Foreskin keratinocyte (primary cell): ENCODE measurements at places on chromosomes 16 and 17.

GRCh38 chr16:82783933-82784572 is 157.3 kb downstream of the CDH13 start:
- DNase-seq, result no peak

DNA sequence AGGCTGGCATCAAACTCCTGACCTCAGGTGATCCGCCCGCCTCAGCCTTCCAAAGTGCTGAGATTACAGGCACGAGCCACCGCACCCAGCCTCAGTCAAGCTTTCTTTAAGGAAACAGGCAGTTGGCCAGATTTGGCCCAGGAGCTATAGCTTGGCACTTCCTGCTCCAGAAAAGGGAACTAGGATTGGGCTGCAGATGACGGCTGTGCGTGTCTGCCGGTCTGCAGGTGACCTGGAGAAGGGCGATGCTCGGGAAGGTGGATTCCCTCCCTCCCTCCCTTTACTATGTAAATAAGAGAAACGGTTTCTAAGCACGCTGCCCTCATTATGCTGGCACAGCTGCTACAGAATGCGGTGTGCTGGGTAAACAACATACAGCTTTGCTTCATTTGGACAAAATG is 215.9 kb downstream of the RPTOR start:
- DNase-seq, result peak; percentile 45

GRCh38 chr17:42287305-42287976 is 857 bp upstream of the STAT5A start:
- DNase-seq, result no peak

DNA sequence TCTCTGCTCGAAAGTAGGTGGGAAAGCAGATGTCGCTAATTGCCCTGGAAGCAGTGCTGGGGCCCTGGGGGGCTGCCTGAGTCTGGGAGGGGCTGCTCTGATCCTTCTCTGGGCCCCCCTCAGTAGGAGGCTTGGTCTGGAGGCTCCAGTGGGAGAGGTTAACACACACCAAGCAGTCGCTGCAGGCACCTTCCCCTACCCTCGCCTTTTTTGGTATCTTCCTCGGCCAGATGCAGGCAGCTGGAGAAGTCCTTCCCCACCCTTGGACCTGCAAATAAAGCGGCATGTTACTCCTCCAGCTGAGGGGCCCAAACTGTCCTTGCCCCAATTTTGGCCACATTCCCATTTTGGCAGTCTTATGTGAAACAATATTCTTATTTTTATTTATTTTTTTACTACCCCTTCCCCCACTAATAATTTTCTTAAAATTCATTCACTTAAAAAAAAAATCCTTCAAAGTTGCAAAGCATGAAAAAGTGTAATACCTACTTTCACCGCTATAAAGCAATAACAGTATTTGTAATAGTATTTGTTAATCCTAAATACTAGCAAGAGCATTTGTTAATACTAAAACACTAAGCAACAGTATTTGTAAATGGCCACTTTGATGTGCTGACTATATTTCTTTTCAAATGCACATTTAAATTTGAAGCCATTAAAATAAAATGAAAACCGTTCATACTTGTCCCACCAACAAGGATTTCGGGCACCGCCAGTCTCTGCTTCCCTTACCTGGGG is 15.0 kb downstream of the C16orf46 start:
- DNase-seq, result no peak

DNA sequence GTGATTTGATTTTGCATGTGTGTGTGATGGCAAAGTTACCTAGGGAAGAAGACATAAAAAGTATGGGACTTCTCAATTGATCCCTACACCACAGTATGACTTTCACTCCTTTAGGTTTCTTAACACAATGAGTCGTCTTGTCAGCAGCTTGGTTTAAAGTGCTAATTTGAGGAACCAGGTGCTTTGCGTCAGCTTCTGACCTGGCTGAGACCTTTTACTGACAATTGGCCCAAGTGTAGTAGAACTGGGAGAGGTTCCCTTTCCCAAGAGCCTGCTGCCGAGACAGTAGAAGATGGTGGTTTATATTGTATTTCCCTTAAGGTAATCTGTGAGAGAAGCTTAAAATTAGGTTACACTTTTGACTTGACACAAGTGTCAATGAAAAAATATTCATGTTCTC is 54.9 kb downstream of the LDHD start:
- DNase-seq, result no peak

DNA sequence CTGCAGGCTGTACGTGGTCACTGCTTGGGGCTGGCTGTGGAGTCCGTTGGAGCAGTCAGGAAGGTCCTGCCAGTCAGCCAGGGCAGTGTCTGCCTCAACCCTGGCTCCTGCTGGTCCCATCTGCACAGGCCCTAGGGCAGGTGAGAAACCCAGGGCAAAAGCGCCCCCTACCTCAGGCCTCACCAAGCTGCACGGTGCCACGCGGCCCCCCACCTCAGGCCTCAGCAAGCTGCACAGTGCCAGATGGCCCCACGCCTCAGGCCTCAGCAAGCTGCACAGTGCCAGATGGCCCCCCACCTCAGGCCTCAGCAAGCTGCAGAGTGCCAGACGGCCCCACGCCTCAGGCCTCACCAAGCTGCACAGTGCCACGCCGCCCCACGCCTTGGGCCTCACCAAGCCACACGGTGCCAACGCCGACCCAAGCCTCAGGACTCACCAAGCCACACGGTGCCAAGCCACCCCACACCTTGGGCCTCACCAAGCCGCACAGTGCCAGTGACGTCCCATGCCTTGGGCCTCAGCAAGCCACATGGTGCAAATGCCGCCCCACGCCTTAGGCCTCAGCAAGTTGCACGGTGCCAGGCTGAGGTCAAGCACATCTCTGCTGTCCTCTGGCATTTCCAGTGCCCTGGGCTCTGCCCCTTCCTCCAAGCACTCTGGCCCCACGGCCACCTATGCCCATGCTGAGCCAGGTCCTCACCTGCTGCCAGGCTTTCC is 5.5 kb downstream of the TMEM204 start:
- DNase-seq, result no peak

GRCh38 chr17:59837308-59838051 is 55.3 kb downstream of the TUBD1 start:
- peak; percentile 100 for DNase-seq

GRCh38 chr16:50831751-50832150 is 89.9 kb downstream of the CYLD start:
- DNase-seq, result no peak

GRCh38 chr17:77886387-77886728 is 72.1 kb upstream of the TNRC6C start:
- no peak for DNase-seq

GRCh38 chr17:14222611-14223010 is 14.1 kb downstream of the CDRT15 start:
- DNase-seq, result no peak

- no peak for DNase-seq
Observed at GRCh38 chr16:12348733-12349704, 372.5 kb downstream of the SNX29 start.

DNA sequence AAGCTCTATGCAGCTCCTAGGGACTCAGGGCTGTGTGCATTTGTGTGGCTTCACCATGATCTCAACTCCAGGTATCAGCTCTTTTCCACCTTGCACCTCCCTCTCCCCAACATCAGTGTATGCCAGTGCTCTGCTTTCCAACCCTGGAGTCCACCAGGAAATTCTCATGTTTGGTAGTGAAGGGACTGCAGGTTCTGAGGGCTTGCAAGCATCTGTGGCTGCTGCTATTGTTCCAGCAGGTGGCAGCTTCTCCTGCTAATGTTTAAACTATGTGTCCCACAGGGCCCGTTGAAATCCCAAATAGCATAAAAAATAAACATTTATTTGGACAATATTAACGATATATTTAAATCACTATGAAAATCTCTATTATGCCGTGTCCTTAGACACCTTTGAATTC is 82.0 kb downstream of the RGS9 start:
- DNase-seq, result no peak

DNA sequence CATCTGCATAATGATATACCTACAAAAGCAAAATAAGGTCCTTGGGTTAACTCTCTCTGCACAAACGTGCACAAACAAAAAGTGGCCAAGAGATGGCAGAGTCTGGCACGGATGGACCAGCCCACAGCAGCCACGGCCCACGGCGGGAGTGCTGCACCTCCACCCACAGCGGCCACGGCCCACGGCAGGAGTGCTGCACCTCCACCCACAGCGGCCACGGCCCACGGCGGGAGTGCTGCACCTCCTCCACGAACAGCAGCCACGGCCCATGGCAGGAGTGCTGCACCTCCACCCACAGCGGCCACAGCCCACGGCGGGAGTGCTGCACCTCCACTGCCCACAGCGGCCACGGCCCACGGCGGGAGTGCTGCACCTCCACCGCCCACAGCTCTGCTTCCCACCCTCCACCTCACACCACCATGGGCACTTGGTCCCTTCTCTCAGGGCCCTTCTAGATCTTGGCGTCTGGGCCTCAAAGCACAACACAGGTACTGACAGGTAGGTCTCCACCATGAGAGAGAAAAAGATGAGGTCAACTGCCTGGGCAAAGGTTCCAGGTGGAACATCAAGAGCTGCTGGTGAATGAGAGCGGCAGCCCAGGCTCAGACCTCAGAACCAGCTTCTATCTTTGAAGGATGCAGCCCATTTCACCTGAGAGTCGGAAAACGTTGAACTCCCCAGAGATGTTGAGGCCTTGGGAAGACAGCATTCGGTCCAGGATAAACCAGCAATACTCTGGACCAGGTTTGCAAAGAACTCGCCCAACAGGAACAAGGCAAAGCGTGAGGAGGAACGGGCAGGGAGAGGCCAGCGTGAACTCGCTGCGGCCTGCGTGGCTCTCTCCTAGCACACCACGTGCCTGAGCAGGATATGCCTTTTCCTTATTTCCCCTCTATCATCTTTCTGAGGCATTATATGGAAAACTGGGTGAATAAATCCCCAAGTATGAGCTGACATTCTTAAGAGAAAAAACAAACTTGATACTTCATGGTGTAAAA is 124.5 kb downstream of the ZNF778 start:
- DNase-seq, result no peak

DNA sequence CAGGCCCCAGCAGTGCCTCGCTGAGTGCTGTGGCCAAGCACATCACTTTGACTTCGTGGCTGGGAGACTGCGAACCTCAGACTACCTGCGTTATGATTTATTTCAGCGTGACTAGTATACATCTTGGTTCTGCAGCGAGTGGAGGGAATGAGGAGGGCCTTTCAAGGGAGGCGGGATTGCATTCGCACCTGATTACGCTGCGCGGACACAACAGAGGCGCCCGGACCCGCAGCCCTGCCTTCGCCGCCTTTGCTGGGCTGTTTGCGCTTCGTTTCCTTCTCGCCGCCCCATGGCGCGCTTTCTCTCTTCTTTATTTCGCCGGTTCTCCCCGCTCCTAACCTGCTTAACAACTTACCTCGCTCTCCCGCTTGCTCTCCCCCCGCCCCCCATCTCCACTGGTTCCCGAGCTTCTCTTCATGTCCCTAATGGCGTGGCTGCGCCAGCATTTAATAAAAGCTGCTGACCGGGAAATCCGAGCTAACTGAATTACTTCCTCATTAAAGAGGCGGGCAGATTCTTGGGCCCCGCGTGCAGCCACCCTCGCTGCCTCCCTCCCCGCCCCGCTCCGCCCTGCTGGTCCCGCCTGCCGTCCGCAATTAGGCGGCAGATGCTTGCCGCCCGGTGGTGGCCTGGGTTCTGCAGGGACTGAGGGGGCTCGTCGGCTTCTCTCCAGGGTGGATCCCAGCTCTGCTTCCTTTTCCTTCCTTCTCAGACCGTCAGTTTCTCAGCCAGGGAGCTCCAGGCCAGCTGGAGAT is 257.6 kb upstream of the SDK2 start:
- DNase-seq, result no peak

DNA sequence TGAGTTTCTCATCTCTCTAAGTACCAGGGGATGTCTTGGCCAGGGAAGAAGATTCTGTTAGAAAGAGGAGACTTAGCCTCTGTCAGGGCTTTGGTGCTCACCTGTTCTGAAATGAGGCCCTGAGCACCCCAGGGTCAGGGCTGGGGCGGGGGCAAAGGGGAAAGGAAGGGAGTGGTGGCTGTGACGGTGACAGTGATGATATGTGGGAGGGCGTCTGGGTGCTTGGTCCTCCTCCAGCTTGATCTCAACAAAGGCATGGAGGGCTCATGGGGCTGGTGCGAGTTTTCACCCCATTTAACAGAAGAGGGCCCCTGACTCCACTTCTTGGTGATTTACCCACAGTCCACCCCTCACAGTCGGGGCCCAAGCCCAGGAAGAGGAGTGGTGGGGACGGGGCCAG is 15.1 kb downstream of the SOX8 start:
- no peak for DNase-seq

GRCh38 chr16:49755716-49756505 is 100.0 kb downstream of the ZNF423 start:
- no peak for DNase-seq
